ENCODE measurements at places on chromosomes 13 and 19. TPM values are rescaled to one million over a fixed set of nuclear protein-coding genes. Genes with fewer than 3 reads are reported as not detected.
A peak's percentile ranks its signal among the peaks of the same experiment; 100 is the strongest.

DNA sequence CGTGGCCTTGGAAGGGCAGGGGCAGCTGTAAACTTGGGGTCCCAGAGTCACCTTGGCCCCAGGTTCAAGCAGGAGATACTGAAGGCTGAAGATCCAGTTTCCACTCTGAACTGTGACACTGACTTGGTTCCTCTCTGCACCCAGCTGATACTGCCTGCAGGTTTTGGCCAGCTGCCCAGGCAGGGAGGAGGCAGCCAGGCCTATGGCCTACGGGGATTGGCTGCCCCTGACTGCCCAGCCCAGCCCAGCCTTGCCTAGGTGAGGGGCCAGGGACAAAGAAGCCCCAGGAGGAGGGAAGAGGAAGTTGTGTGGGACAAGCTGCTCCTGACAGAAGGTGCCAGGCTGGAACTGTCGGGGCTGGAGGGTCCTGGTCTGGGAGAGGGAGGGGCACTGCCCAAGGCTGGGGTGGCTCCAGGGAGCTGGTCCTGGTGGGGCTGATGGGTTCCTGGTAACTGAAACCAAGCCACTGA, 51.7 kb upstream of the CYP4F8 start:
- peak; percentile 72 for ATAC-seq

DNA sequence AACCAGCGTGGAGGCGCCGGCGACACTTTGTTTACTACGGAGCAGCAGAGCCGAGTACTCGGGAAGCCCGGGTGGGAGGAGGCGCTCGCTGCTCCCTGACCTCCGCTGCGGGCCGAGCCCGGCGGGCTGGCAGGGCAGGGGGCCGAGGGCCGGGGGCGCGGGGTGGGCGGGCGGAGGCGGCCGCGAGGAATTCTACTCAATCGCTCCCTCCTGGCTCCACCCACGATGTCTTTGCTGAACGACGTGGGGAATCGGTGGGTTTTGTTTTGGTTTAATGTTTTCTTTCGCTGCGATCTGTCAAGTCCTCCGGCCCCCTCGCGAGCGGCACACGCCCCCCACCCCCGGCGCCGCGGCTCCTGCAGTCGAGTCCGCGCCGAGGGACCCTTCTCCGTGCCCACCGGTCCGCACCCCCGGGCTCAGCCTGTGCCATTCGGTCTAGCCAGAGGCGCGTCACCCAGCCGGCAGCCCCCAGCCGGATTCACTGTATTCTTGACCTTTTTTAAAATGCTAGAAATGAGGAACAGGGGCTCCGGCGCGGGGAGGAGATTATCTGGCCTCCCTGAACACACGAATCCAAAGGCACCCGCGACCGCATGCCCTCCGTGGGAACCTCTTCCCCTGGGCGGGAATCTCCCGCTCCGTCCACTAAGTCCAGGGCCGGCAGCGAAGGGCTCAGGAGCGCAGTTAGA, 636 bp upstream of the FOXO1 start:
- ATAC-seq: peak; percentile 8

GRCh38 chr19:58569943-58570670, 3.0 kb downstream of the MZF1 start:
- ATAC-seq: no peak

GRCh38 chr19:518598-519231, 11.4 kb downstream of the TPGS1 start:
- peak; percentile 14 for ATAC-seq

DNA sequence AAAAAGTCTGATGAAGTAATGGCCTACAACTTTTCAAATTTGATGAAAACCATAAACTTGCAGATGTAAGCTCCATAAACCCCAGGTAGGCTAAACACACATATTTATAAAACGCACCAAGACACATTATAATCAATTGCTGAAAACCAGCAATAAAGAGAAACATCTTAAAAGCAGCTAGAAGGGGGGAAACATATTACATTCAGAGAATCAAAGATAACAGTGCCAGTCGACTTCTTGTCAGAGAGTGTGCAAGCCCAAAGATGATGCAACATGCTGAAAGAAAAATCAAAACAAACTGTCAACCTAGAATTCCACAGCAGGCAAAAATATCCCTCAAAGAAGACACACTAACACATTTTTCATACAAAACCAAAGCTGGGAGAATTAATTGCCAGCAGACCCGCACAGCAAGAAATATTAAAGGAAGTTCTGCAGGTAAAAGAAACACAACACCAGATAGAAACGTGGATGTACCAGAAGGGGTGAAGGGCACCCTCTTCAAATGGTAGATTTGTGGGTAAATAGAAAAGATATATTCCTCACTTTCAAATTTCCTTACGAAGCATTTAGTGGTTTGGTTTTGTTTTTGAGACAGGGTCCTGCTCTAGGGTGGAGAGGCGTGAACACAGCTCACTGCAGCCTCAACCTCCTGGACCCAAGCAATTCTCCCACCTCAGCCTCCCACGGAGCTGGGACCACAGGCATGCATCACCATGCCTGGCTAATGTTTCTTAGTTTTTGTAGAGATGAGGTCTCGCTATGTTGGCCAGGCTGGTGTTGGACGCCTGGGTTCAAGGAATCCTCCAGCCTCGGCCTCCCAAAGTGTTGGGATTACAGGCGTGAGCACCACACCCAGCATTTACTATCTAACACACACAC, 16.5 kb upstream of the ATP1A3 start:
- no peak for ATAC-seq

GRCh38 chr13:43408274-43408673, 378.5 kb downstream of the ENOX1 start:
- ATAC-seq: no peak

GRCh38 chr13:98428256-98428966, 148.5 kb downstream of the STK24 start:
- no peak for ATAC-seq

- no peak for ATAC-seq
Observed at GRCh38 chr13:41643507-41643906, 186.2 kb downstream of the RGCC start.

DNA sequence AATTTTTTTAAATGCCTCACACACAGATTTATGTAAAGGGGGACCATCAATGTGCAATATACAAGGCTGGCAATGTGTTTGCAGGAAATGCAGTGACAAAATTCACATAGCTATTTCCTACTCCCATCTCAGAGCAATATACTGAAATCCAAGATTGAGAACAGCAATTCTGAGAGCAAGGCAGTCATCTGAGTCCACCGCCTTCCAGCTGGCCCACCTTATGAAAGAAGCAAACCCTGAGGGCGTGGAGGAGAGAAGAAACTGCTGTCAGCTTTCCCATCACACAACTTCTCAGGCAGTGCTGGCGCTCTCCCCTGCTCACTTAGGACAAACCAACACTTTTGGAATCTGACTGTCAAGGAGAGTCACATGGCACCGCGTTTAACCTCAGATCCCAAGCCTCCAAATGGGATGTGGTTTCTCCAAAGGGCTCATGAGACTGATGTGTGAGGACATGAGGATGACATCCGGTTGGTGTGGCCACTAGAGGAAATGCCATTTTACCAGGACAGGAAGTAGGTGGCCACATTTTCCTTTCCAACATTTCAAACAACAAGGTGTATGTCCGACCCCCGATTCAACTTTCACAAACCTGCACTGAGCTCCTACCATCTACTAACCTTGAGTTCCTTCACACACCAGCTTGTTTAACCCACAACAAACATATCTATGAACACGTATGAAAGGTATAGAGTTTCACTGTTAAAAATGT, 3.7 kb upstream of the DOCK9 start:
- no peak for ATAC-seq

GRCh38 chr13:23460309-23460708, 26.8 kb upstream of the SACS start:
- ATAC-seq: no peak

GRCh38 chr13:102440259-102440936, 38.5 kb upstream of the FGF14 start:
- no peak for ATAC-seq

DNA sequence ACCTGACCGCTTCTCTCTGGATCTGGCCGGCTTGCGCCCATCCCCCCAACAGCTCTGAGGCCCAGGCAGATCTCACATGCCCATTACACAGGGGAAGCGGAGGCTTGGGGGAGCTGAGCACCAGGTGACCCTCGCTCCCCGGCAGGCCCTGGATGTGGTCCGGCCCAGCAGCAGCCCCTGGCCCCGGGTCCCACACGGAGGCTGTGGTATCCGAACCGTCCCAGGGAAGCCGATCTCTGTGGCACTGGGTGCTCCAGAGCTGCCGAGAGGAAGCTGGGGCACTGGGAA, 27.7 kb downstream of the SBNO2 start:
- ATAC-seq: no peak

- ATAC-seq: no peak
Observed at GRCh38 chr19:31491242-31491641, 142.0 kb upstream of the TSHZ3 start.

- ATAC-seq: no peak
Observed at GRCh38 chr19:38020311-38020710, 113.3 kb downstream of the SIPA1L3 start.

- peak; percentile 95 for ATAC-seq
Observed at GRCh38 chr19:46634045-46634655, 1.9 kb downstream of the GNG8 start.

DNA sequence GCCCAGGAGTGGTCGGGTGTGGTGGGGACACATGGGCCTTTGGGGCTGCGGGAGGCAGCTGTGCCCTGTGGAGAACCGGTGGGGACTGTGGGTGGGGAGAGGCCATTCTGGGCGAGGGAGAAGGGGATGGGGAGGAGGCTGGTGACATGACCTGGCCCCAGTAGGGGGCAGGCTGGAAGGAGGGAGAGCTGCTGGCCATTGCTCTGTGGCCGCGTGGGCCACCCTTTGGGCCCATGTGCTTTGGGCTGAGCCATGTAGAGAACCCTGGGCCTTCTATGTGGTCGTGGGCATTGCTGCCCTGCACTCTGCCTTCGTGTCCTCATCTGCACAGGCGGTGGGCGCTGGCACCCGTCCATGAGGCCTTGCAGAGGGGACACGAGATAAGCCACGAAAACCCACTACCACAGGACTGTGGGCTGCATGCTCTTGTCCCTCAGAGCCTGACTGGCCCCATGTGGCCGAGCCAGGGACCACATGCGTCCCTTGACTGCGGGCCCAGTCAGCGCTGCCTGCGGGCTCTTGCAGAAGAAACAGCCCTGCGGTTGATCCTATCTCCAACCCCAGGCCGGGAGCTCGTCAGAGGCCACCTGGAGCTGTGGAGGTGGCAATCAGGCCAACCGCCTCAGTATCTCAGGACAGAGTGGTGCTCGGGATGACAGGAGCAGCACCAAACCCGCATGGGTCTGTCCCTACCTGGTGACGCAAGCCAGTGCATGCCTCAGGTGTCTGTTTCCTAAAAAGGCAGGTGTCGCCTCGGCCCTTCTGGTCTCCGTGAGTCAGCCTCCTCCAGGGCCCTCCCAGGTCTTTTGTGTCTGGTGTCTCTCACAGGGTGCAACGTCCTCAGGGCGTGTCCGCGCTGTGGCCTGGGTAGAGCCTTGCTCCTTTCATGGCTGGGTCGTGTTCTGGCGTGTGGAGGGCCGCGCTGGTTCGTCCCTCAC, 14.3 kb downstream of the FZR1 start:
- peak; percentile 93 for ATAC-seq

DNA sequence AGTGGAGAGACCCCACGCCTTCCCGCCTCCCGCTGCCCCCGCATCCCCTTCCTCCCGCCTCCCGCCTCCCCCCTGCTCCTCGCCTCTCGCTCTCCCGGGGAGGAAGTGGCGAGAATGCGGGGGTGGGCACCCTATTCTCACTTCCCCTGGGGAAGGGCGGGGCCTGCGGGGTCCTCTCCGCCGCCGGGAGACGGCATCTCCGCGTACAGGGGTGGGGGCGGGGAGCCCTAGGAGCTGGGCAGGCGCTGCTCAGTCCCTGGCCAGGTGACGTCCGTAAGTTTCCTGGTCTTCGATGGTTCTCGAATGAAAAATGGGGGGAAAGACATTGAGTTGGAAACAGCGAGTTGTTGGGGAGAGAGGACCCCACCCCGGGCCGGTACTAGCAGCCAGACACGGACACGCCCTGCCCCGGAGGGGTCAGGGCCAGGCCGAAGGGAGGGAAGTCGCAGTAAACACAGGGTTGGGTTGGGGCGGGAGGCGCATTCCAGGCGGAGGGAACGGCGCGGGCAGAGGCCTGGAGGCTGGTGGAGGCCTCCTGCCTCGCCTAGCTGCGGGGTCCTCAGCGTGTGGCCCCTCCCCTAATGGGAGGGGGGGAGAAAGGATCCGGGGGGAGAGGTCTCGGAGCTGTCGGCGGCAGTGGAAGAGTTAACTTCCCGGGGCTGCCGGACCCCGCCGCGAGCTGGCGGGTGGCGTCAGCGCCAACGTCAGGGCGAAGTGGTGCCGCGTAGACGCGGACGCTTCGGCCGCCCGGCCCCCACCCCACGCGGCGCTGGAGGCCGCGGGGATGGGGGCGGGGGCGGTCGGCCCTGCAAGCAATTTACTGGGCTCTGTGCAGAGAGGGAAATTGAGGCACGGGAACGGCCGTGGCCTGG, 10.4 kb upstream of the JUND start:
- peak; percentile 65 for ATAC-seq

DNA sequence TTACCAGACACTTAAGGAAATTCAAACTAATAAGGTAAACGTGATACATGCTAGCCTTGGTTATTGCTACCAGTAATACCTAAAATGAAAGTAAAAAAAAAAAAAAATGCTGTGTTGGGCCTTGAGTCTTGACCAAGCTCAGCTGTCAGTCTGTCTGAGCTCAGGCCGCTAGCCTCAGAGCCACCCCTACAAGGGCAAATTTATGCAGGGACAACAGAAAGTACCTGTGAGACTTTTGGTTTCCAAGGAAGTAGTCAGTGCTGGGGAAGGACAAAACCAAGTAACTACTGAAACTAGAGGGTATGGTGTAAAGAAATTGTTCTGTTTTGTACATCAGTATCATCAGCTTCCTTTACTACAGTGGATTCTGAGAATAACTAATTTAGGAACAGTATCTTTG, 134.3 kb upstream of the SLITRK5 start:
- no peak for ATAC-seq

DNA sequence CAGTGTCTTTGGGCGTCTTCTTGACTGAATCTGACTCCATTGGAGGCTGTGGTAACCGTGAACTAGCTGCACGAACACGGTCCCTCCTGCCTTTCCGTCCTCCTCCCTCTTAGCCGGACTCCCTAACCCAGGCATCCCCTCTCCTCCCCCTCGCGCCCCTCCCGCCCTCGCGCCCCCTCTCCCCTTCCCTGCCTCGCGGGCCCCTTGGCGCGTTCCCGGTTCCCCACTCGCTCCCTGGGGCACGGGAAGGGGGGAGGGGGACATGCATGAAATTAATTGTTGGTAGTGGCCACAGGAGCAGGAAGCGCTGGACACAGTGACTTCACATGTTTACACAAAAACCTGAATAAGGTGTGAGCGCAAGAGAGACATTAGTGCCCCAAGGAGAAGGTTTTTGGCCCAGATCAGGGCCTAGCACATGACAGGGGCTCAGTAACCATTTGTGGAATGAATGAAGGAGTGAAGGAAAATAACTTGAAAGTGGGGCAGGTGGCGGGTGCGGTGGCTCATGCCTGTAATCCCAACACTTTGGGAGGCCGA, 279 bp downstream of the DMRTC2 start:
- no peak for ATAC-seq

GRCh38 chr19:10643968-10644259, 10.2 kb upstream of the ILF3 start:
- peak; percentile 2 for ATAC-seq

Gene PDX1
- not detected for total RNA-seq

Gene APOC4
- not detected for total RNA-seq

Gene KCNN4
- 4.1 TPM for total RNA-seq

Gene OR4F17
- not detected for total RNA-seq

Gene CACNG7
- total RNA-seq: not detected

Gene PLK5
- total RNA-seq: not detected

Gene FGF9
- total RNA-seq: 0.04 TPM

Gene CEACAM7
- total RNA-seq: 71.9 TPM

Gene DIRAS1
- total RNA-seq: 1.00 TPM

Gene GPC5
- not detected for total RNA-seq

All from esophagus mucosa (tissue), 1 donor.